ENCODE measurements at places on chromosomes 4 and X.
A peak's percentile ranks its signal among the peaks of the same experiment; 100 is the strongest.

DNA sequence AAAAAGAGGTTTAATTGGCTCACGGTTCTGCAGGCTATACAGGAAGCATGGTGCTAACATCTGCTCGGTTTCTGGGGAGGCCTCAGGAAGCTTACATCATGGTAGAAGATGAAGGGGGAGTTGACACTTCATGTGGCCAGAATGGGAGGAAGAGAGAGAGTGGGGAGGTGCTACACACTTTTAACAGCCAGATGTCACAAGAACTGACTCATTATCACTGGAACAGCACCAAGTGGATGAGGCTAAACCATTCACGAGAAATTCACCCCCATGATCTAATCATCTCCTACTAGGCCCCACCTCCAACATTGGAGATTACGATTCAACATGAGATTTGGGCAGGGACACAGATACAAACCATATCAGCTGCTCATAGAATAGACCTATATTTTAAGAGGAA, 255.8 kb downstream of the OPHN1 start:
- peak; percentile 5 for DNase-seq

DNA sequence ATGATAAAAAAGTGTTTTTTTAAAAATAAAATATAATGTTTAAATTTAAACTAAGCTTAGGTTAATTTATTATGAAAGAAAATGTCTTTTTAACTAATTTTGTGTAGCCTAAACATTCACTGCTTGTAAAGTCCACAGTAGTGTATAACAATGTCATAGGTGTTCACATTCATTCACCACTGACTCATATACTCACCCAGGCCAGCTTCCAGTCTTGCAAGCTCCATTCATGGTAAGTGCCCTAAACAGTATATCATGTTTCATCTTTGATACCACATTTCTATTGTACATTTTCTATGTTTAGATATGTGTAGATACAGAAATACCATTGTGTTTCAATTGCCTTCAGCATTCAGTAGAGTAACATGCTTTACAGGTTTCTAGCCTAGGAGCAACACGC, 530.3 kb downstream of the EPHA5 start:
- DNase-seq, result no peak

DNA sequence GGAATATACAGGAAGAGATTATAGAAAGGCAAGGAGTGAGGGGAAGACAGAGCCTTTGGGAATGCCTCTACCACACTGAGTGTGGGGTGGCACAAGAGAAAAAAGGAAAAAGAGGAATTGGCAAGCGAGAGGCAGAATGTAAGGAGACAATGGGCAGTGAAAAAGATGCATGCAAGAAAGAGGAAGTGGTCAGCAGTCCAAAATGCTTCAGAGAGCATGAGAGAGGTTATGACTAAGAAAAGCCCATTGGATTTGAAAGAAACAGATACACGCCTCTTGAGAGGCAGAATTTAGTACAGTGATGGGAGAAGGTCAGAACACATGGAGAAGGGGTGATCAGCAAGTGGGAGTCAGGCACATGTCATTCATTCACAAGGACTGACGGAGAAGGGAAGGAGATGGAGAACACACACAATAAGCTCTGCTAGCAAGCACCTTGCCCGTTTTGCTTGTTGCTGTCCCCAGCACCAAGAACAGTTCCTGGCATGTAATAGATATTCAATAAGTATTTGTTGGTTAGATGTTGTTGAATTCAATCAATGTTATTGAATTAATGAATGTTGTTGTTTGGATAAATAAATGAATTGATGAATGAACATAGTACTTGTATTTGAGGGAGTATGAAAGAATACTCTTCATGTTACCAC, 6.3 kb downstream of the DCHS2 start:
- no peak for DNase-seq

- peak; percentile 18 for DNase-seq
These were observed 39.5 kb upstream of the CD40LG start for GRCh38 chrX:136608295-136608933.

DNA sequence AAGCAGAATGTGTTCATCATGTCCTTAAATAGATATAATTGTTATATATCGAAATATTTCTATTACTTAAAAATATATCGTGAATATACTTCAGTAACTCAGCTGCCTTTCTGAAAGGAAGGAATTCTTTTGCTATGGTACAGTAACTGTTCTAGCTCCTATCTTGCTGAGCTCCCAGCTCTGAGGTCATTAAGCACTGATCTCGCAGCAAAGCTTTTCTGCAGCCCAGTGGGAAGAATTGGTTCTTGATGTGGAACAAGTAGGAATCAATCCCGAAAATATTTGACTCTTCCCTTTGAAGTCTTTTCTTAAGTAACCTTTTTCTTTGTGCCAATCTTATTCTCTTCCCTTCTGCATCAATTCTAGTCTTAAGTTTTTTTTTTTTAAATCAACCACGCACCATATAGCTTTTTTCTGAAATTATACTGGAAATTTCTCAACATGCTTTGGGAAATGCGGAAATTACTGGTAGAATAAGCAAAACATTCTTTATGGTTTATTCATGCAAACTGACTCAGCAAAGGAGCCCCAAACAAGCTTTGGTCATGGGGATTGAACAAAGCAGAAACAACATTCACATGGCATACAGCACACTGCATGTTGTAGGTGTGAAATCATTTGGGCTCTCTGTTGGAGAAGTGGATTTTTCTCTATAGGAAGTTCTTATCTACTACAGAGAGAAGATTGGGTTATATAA, 428.9 kb upstream of the GNPDA2 start:
- DNase-seq, result no peak

Data from dermis blood vessel endothelial cell (primary cell).